ENCODE measurements at places on chromosomes 2 and 18.

- no peak for DNase-seq
These were observed 18.4 kb downstream of the NAPG start for GRCh38 chr18:10544093-10544748.

DNA sequence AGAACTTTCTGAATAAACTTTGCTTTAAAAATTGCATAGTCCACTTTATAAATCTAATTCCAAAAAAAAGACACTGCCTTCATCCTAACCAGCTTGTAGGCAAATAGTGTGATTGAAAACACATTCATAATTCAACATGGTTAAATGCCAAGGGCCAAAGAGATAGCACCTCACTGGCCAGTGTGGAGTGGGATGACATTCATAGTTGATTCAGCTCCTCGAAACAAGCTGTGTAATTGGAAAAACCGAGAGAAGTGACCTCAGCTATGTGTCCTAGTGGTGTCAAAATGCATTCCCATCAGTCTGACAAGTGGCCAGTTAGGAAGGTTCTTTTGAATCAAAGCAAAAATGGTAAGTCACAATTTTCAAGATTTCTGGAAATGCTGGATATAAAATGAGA is 1068.5 kb upstream of the CELF4 start:
- no peak for DNase-seq

DNA sequence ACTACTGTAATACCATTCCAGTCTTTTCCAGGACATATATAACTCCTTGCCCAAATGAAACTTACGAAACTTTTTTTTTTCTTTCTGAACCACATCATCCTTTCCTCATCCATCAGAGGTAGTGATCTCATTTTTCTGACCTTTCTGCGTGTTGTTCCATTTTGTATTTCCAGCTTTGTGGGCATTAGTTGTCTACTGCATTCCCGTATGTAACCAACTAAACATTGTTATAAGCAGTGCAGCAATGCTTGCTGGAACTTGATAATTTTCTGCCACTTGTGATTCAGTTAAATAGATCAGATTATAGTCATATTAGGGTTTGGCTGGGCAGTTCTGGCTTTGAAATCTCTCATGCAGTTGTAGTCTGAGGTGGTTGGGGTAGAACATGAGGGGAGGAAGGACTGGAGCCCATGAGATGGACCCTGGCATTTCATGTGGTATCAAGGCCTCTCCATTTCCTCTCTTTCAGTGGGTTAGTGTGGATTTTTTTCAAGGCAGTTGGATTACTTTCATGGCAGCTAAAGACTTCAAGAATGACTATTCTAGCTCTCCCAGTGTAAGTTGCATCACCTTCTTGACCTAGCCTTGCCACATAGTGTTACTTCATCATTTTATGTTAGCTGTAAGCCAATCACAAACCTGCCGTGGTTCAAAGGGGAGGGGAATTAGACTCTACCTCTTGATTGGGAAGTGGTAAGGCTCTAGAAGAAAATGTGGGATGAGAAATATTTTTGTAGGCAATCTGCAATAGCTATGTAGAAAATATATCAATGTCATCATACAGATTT is 80.5 kb downstream of the EHBP1 start:
- DNase-seq = no peak

GRCh38 chr2:3246928-3247714 is 130.5 kb downstream of the EIPR1 start:
- no peak for DNase-seq

- no peak for DNase-seq
These were observed 54.5 kb upstream of the ROCK2 start for GRCh38 chr2:11398750-11399437.

DNA sequence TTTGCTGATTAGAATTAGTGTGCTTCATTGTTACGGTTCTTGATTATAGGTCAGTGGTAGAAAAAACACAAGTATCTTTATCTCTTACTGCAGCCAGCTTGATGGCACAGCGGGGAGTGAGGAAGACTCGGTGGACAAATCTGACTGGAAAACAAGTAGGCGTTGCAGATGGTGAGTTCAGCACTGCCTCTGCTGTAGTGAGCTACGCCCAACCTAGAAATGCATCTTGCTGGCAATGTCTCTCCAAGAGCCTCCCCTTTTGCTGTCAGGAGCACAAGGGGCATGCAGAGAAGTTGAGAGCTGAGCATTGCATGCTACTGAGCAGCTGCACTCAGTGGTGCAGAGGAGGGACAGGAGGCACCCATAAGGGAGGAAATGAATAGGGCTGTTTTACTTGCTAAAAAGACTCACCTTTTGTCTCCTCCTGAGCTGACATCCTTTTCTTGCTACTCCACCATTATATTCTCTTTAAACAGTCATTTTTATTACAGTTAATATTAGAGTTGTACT is 977.3 kb upstream of the ACVR2A start:
- DNase-seq = no peak

GRCh38 chr2:241088791-241089732 is 13.0 kb downstream of the MTERF4 start:
- no peak for DNase-seq

GRCh38 chr18:51946946-51947345 is 393.1 kb upstream of the DCC start:
- no peak for DNase-seq

DNA sequence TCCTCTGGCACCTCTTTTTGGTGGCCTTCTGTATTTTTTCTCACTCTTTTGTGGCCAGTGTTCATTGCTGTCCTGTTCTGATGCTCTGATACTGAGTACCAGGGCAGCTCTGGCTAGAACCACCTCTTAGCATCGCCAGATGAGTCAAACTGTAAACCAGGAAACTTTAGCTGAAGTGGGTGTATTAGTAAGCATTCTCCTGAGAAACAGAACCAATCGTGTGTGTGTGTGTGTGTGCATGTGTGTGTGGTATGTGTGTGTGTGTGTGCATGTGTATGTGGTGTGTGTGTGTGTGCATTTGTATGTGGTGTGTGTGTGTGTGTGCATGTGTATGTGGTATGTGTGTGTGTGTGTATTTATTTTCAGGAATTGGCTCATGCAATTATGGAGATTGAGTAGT is 166.3 kb upstream of the SKOR2 start:
- no peak for DNase-seq

GRCh38 chr2:16219292-16219975 is 279.1 kb downstream of the MYCN start:
- DNase-seq = no peak

GRCh38 chr18:65547046-65547445 is 203.8 kb upstream of the CDH7 start:
- DNase-seq = no peak

DNA sequence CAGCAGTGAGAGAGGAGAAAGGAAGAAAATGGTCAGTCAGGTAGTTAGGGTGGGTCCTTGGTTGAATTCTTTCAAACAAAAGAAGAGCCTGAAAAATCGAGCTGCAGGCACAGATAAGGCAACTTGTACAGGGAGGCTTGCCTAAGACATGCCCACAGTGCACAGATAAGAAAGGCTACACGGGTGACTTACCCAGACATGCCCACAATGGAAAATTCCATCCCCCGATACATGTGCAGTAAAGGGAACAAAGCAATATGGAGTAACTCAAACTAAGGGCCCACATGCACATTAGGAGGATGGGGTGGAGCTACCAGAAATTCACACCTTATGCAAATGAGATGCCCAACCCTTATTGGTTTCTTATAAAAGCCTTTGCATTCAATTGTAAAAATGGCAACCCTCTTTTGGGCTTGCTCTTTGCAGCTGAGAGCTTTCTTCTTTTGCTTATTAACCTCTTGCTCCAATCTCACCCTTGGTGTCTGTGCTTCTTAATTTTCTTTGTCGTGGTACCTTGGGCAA is 110.3 kb upstream of the RMP24 start:
- DNase-seq = no peak

GRCh38 chr18:5370332-5370731 is 74.8 kb upstream of the ZBTB14 start:
- DNase-seq = no peak

GRCh38 chr2:69917852-69918251 is 2.9 kb downstream of the MXD1 start:
- DNase-seq = no peak
